Activated naive CD4-positive, alpha-beta T cell treated with anti-CD3 and anti-CD28 coated beads for 36 hours (primary cell): ENCODE measurements at places on chromosomes 13 and 19.
A peak's percentile ranks its signal among the peaks of the same experiment; 100 is the strongest.

DNA sequence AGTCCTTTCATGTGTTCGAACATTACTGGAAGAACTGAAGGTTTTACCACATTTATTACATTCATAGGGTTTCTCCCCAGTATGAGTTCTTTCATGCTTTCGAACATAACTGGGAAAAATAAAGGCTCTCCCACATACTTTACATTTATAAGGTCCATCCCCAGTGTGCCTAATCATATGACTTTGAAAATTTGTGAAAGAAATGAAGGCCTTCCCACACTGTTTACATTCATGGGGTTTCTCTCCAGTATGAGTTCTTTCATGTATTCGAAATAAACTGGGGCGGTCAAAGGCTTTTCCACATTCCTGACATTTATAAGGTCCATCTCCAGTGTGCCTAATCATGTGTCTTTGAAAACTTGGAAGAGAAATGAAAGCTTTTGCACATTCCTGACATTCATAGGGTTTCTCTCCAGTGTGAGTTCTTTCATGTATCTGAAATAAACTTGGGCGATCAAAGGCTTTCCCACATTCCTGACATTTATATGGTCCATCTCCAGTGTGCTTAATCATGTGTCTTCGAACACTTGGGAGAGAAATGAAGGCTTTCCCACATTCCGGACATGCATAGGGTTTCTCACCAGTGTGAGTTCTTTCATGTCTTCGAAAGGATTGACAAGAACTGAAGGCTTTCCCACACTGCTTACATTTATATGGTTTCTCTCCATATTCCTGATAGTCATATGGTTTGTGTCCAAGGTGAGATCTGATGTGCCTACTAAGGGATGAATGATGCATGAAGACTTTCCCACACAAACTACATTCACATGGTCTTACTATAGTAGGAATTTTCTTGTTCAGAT lies 24.0 kb downstream of the ZNF564 start:
- DNase-seq: peak; percentile 34

DNA sequence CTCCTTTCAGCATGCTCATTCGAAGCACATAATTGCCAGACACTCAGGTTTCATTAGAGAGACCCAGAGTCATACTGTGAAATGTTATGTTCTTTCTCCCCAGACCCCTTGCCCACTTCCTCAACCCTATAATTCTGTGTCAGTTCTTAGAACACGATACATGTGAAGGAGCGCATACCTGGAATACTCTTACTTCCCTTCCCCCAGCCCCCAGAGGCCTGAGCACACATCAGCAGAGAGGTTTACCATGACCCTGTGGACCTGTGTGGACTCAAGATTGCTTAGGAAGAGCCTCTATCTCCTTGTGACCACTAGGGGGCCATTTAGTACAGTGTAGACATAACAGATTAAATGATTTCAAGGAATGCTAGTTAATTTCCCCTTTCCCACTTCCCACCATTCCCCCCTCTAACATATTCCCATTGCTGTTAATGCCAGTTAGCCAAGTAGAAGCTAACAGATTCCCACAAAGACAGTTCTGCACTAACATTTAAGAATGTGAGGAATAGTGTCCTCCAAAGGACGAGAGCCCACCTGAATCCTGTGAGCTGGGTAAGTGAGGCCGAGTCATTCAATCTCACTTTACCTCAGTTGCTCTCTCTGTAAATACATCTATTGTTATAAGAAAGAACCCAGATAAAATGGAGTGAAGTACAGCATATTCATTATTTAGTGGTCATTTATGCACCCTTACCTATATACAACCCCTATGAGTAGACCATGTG lies 154.2 kb upstream of the MAB21L1 start:
- DNase-seq: no peak

- no peak for DNase-seq
Observed at GRCh38 chr13:20636079-20636478, 67.4 kb upstream of the IL17D start.

GRCh38 chr13:45048890-45049407 lies 59.6 kb downstream of the GPALPP1 start:
- DNase-seq: no peak

- no peak for DNase-seq
Observed at GRCh38 chr13:110347535-110348308, 40.6 kb downstream of the COL4A2 start.

- no peak for DNase-seq
Observed at GRCh38 chr13:37878921-37879320, 9.3 kb upstream of the TRPC4 start.

DNA sequence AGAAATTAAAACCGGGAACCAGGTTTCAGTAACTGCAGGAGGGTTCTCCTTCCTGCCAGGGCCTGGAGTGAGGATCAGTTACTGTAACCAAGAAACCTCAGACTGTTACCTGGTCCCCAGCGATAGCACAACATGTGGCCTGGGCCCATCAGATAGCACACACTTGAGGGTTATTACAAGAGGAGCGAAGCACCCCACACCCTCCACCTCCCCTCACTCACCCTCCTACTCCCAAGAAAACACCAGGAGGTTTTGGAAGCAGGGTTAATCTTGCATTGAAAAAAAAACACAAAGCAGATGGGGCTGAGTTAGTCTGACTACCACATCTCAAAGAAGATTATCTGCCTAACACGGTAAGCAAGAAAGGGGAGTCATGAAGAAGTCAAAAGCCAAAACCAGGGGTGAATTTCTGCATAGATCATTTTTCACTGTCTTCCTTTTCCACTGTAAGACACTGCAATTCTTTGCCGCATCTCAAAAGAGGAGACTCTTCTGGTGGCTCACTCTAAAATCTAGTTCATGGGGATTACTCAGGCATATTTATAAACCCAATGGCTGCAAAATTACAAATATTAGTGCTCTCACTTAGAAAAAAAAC lies 75.9 kb upstream of the DOCK9 start:
- DNase-seq: peak; percentile 38

DNA sequence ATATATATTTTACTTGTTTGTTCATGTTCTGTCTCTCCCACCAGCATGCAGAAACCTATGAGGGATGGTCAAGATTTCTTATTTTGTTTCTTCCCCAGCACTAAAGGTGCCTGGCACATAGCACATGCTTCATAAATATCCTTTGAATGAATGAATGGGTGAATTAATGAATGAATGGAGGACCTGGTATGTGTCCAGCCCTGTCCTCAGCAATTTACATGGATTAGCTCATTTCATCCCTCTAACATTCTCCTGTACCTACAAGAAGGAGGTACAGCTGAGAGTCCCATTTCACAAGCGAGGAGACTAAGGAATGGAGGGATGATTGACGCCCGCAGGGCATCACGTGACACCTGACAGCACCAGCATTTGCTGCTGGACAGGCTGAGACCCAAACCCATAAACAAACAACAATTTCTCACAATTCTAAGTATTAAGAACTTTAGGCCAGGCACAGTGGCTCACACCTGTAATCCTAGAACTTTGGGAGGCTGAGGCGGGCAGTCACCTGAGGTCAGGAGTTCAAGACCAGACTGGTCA lies 6.8 kb upstream of the BCAT2 start:
- DNase-seq: no peak

DNA sequence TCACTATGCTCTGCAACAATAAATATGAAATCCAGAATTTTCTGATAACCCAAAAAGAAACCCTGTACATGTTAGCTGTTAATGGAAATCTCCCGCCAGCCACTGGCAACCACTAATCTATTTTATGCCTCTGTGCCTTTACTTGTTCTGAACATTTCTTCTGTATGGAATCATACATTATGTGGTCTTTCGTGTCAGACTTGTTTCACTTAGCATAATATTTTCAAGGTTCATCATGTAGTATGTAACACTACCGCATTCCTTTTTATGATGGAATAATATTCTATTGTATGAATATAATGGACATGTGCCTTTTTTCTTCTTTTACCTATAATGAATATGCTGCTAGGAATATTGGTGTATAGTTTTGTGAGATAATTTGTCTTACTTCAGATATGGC lies 1123.3 kb downstream of the EFNB2 start:
- no peak for DNase-seq

- DNase-seq: no peak
Observed at GRCh38 chr13:29270271-29270985, 325.1 kb downstream of the SLC7A1 start.

GRCh38 chr19:10648360-10648759 lies 5.8 kb upstream of the ILF3 start:
- DNase-seq: no peak

- peak; percentile 38 for DNase-seq
Observed at GRCh38 chr19:38046254-38047048, 139.4 kb downstream of the SIPA1L3 start.

DNA sequence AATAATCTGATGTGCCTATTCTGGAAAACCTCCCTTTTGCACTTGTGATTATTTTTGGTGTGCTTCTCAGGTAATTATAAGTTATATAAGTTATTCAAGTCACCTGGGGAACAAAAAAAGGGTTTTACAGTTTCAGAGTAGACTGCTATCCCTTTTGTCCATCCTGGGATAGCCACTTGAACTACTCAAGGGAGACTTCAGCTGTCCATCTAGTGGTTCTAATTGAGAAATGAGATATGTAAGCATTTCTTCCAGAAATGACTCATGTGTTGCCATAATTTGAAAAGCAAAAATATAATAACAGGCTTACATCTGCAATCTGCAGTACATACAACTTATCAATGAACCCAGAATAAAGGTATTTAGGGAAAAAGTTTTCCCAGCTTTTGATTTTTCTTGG lies 20.4 kb downstream of the UBL3 start:
- DNase-seq: no peak
